Uterine smooth muscle cell (primary cell): ENCODE measurements at places on chromosomes 3 and 15. TPM values are rescaled to one million over a fixed set of nuclear protein-coding genes. Genes with fewer than 3 reads are reported as not detected.

Gene ASB14
- under 0.01 TPM in 1 of 2 replicates, not detected in the other for total RNA-seq

Gene SYNPR
- total RNA-seq = not detected in 2 replicates

Gene SLC22A13
- 0.22 and 0.25 TPM in 2 replicates for total RNA-seq

Gene DHX30
- 60.2 and 83.8 TPM in 2 replicates for total RNA-seq

Gene UROC1
- not detected in 2 replicates for total RNA-seq

Gene P2RY13
- total RNA-seq = not detected in 2 replicates

Gene SUMF1
- 61.1 and 88.4 TPM in 2 replicates for total RNA-seq

Gene LMAN1L
- total RNA-seq = 0.11 TPM in 1 of 2 replicates, not detected in the other

Gene PLA2G4E
- not detected in 2 replicates for total RNA-seq

Gene SMCO1
- not detected in 2 replicates for total RNA-seq

Gene PCLAF
- total RNA-seq = 25.0 and 44.9 TPM in 2 replicates

Gene PEX5L
- total RNA-seq = 3.7 and 9.3 TPM in 2 replicates

Gene APH1B
- total RNA-seq = 20.4 and 20.7 TPM in 2 replicates
